ENCODE measurements at places on chromosomes 2 and 18.

DNA sequence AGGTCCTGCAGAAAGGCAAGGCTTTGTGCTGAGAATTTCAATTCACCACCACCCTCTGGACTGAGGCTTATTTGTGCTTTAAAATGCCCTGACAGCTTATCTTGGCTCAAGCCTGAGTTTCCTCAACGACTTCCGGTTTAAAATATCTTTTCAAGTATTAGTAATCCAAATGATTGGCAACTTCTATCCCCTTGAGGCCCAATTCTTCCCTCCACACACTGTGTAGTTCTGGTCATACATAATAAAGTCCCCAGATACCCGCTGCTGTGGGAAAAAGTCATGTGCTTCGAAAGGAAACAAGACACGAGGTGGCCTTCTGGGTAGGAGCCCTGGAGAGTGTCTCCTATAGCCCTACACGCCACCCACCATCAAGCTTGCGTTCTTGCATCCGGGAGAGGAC is 393.4 kb downstream of the ALK start:
- no peak for DNase-seq

DNA sequence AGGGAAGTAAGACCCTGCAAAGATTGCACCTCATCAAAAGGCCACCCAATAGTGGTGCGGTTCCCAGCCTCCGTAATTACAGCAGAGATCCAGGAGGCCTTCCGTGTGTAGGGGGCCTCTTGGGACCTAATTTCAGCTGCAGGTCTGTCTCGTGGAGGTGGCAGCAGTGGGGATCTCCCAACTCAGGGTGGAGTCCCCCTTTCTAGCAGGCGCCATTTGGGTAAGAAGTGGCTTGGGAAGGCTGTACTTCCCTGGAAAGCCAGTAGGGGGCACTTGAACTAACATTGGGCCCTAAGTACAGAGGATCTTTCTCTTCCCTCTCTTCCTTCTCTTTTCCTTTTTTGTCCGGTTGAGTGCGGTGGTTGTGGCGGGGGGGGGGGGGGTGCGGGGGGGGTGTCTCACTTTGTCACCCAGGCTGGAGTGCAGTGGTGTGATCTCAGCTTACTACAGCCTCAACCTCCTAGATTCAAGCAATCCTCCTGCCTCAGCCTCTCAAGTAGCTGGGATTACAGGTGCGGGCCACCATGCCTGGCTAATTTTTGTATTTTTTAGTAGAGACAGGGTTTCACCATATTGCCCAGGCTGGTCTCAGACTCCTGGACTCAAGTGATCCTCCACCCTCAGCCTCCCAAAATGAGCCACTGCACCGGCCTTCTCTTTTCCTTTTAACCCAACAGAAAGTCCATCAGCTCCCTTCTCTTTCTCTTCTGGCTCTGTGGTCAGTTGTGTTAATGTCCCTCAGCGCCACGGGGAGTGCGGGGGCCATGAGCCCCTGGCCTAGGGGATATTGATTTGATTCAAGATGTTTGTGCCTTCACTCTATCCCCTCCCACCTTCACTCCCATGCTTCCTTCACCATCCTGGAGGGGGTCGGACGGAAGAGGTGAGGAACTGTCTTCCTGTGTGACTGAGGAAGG is 32.0 kb downstream of the CENPO start:
- no peak for DNase-seq

- DNase-seq, result no peak
Measured at GRCh38 chr2:203743441-203743981, 37.1 kb downstream of the CD28 start.

DNA sequence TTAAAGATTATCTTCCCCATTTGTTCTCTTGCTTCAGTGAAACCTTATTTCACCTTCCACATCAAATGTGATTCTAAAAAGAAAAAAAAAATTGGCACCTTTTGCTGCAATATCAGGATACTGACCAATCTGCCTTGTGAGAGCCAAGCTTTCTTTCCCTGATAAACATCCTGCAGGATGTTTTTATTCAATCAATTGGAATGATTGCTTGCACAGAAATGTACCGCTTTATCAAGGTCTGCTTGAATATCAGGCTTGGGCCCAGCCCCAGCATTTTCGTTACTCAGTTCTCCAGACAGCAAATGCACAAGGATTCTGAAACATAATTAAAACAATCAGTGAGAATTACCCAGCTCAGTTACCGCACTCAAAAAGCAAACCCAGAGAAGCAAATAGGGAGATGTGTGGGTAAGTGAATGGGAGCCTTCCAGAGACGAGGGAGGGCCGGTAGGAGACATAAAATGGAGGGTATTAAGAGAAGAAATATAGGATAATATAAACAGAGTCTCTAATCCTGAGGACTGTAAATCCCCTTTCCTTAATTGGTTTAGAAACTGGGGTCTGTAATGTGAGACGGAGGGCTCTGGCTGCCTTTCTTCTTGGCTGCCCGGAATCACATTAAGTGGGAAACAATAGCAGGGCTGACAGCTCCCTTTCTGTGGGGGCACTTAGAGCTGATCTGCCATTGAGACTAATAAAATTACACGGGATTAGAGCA is 291.8 kb downstream of the ICOS start:
- no peak for DNase-seq

DNA sequence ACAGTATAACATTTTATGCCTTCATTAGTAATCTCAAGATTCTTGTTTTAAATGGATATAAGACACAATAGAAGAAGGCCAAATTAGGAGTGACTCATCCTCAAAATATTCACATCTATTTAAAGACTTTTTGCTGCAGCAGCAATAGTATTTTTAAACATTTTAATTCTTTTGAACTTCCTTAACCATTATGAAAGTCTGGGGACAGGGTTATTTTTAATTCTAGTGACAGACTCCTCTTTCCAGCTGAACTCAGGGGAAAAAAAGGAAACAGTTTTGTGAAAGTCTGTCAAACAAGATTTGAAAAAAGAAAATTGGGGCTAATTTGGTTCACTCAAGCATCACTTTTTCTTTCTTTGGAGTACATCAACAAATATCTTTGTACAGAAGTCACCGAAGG is 541.8 kb downstream of the NUP35 start:
- no peak for DNase-seq

DNA sequence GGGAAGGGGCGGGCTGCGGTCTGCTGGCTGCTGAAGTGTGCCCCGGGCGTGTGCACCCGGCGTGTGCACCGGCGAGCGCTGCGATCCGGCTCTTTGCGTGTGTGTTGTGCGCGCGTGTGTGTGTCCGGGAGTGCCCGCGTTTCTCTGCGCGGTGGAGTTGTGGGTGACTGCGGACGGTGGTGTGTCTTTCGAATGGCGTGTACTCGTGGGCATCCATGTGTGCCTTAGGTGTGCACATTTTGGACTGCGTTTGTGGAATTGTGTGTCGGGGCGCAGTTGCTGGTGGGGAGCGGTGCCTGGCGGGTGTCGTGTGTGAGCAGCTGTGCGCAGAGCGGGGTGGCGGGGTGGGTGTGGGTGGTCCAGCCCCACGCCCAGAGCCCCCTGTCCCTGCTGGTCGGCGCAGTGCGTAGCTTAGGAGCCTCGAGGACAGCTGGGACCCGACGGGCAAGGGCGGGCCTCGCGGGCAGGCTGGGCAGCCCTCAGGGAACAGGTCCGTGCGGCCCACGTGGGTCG is 533 bp downstream of the HPCAL1 start:
- no peak for DNase-seq

DNA sequence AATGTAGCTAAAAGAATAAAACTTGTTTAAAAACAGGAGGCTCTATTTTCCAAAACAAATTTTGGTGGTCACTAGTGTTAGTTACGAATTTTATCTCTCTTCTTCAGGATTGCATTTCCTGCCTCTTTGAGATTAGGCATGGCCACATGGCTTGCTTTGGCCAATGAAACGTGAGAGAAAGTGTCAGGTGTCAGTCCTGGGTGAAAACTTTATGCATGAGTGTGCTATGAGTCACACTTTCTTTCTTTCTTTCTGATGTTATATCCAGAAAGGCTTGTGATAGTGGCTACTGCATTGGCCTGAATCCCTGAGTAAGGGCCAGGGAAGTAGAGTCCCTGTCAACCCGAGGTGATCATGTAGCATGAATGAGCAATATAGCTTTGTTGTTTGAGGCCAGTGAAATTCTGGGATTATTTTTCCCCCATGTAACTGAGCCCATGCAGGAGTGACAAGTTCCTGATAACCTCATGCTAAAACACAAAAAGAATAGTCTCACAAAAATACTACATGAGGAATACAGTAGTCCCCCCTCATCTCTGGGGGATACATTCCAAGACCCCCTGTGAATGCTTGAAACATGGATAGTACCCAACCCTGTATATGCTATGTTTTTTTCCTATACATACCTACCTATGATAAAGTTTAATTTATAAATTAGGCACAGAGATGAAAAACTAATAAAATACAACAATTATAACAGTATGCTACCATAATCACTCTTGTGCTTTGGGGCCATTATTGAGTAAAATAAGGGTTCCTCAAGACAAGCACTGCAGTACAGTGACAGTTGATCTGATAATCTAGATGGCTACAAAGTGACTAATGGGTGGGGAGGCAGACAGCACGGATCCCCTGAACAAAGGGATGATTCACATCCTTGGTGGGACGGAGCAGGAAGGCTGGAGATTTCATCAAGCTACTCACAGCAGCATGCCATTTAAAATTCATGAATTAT is 109.5 kb downstream of the CDC42EP3 start:
- DNase-seq, result no peak

DNA sequence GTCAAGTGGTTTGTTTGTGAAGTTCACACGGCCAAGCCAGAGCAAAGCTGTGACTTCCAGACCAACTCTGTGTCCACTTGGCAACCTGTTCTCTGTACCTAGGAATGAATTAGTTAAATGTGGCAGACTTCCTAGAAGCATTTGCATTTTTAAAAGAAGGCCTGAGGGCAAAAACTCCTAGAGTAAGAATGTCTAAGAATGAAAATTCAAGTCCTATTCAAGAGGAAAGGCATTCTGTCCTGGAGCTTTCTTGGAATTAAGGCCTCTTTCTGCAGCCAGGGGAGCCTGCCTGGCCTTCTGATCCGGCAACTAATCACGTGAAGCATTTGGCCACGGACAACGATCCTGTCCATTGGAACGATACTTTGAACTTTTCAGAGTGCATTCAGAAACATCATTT is 155.0 kb downstream of the SETBP1 start:
- no peak for DNase-seq

- DNase-seq, result no peak
Measured at GRCh38 chr2:19829672-19830071, 72.1 kb downstream of the TTC32 start.

DNA sequence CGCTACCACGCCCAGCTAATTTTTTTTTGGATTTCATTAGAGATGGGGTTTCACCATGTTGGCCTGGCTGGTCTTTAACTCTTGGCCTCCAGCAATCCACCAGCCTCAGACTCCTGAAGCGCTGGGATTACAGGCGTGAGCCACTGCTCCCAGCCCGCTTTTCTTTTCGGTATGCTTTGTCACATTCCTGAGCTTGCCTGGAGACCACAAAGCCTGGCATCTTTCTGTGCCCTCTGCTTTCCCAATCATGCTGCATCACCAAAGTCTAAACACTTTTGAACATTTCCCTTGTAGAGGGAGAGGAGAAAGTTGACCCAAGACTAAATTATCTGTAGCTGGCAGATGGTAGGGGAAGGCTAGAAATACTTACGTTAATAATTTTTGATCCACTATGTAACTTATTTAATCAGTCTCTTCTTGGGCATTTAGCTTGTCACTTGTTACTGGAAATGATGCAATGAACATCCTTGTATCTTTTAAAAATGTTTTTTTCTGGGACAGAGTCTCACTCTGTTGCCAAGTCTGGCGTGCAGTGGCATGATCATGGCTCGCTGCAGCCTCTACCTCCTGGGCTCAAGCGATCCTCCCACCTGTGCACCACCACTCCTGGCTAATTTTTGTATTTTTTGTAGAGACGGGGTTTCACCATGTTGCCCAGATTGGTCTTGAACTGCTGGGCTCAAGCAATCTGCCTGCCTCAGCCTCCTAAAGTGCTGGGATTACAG is 2.7 kb upstream of the NPC1 start:
- no peak for DNase-seq

DNA sequence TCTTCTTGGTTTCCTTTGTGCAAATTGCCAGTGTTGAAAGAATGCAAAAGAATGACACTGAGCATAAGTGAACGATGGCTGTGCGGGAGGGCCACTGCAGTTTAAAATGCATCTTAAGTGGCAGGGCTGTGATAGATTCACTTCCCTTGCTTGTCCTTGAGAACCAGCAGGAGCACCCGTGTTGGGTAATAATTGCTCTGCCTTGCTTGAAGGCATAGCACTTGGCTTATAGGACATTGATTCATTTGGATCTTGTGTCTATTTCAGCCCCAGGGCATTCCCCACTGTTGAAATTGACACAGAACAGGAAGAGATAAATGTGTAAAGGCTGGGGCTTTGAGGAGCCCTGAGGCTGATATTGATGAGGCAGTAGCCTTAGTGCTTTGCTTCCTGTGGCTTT is 1003.7 kb upstream of the GYPC start:
- no peak for DNase-seq

GRCh38 chr2:152534460-152535135 is 182.7 kb downstream of the PRPF40A start:
- DNase-seq, result no peak

DNA sequence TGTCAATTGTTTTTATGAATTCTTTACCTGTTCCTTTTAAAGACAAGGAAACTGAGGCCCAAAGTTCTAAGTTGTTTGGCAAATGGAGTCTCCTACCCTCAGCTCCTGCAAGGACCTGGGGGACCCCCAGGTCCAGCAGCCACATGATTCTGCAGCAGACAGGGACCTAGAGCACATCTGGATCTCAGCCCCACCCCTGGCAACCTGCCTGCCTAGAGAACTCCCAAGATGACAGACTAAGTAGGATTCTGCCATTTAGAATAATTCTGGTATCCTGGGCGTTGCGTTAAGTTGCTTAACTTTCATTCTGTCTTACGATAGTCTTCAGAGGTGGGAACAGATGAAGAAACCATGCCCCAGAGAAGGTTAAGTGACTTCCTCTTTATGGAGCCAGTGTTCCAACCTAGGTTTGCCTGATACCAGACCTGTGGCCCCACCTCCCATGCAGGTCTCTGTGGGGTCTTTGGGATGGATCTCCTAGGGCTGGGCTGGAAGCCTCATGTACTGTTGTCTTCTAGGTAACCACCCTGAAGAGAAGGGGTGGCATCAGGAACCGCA is 5.6 kb upstream of the CENPA start:
- no peak for DNase-seq

Measured in stimulated activated CD8-positive, alpha-beta memory T cell treated with anti-CD3 and anti-CD28 coated beads, Interleukin-4, amount 100 ng/mL, for 1 hour (primary cell).